Temporal lobe (tissue), 4 donors: ENCODE measurements at places on chromosomes 5 and 9. TPM values are rescaled to one million over a fixed set of nuclear protein-coding genes. Genes with fewer than 3 reads are reported as not detected.

Gene TOR1B
- 36.1 TPM for total RNA-seq

Gene FOXD4L5
- total RNA-seq: not detected

Gene SLC6A3
- not detected for total RNA-seq

Gene FOXD4L4
- total RNA-seq: 0.25 TPM

Gene FKBP15
- 8.1 TPM for total RNA-seq

Gene CDH9
- 10.3 TPM for total RNA-seq

Gene SPINK1
- total RNA-seq: under 0.01 TPM

Gene PTPRD
- 205 TPM for total RNA-seq

Gene SLC46A2
- not detected for total RNA-seq

Gene LHX6
- total RNA-seq: 20.4 TPM

Gene NR6A1
- 1.2 TPM for total RNA-seq

Gene DUSP1
- 58.5 TPM for total RNA-seq

Gene ADAMTSL1
- 15.7 TPM for total RNA-seq
